Pulmonary artery endothelial cell (primary cell): ENCODE measurements at places on chromosomes 2 and 18.

GRCh38 chr18:56258178-56258577 is 380.2 kb downstream of the TXNL1 start:
- no peak for DNase-seq

GRCh38 chr18:9820127-9820526 is 65.6 kb upstream of the TXNDC2 start:
- DNase-seq, result no peak

DNA sequence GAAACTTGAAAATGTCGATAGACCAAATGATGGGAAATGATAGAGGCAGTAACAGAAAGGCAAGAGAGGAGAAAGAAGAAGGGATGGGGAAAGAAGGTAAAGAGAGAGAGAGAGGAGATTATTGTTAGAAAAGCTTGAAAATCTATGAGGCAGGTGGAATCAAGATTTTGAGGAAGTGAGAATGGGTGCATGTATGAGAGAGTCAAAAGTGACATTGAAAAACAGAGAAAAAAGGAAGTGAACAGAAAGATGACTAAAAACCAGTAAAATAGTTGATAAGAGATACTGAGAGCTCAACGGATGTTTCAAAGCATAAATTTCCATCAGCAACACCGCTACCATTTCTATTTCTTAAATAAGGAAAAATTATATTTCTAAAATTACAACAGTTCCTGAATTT is 327.4 kb upstream of the CWC22 start:
- DNase-seq, result no peak

DNA sequence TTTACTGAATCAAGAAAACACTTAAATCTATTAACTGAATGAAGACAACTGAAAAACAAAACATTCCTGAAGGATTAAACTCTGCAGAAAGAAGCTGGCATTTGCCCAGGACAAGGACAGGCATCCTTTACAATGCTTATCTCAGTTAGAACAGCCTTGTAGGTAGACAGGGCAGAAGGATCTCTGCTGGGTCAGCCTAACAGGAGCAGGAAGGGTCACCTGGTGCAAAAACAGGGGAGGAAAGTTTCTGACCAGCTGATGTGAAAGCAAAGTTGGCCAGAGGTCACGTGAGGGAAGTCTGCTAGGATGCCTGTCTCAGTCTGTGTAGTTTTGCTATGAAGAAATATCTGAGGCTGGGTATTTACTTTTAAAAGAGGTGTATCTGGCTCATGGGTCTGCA is 348.6 kb downstream of the ANAPC1 start:
- peak; percentile 27 for DNase-seq

DNA sequence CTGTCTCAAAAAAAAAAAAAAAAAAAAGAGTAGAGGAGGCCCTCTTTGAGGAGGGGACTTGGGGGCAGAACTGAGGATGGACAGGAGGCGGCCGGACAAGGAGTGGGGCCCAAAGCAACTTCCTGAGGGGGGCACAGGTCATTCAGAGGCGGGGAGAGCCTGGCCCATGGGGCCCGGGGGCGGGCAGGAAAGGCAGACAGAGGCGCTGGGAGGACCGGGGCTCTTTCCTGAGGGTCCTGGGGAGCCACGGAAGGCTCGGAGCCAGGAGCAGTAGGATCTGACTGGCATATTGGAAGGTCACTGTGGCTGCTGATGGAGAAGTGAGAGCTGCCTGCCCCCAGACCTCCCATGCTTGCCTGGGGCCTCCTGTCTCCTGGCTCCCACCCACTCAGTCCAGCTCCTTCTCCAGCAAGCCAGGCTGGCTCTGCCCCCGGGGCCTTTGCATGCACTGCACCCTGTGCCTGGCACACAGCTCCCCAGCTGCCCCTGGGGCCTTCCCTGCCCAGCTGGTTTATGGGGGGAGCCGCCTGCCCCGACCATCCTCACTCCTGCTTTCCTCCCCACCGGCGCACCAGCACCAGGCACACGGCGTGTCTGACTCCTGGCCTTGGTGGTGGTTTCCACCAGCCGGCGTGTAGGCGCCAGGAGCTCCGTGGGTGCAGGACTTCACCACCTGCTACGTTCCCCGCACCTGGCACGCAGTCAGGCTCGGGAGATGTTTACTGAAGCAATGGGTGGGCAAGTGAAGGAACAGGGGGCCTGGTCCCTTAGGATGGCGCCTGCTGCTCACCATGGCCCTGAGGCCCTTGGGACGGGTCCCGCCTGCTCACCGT is 5.6 kb downstream of the ESPNL start:
- DNase-seq, result no peak

- no peak for DNase-seq
These were observed 425.7 kb downstream of the SETBP1 start for GRCh38 chr18:45106331-45106774.

DNA sequence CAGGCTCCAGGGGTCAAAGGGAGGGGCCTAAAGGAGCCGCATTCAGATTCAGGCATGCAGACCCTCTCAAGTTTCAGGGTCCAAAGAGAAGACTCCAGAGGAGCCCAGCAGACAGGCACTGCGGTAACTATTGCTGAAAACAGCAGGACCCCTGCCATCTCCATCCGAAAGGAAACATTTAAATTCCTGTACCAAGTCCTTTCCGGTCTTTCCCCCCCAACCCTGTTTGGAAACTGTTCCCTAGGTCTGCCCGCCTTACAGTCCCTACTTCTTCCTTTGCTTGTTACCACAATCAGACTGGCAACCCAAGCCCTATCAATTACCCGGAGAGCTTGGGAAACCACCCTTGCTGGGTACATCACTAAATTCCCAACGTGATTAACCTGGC is 82.0 kb downstream of the DNMT3A start:
- no peak for DNase-seq
